ENCODE measurements at places on chromosomes 6 and 20.

GRCh38 chr6:151627689-151628444, 134.1 kb downstream of the CCDC170 start:
- no peak for DNase-seq

GRCh38 chr6:17842014-17842776, 135.5 kb upstream of the NUP153 start:
- DNase-seq: no peak

DNA sequence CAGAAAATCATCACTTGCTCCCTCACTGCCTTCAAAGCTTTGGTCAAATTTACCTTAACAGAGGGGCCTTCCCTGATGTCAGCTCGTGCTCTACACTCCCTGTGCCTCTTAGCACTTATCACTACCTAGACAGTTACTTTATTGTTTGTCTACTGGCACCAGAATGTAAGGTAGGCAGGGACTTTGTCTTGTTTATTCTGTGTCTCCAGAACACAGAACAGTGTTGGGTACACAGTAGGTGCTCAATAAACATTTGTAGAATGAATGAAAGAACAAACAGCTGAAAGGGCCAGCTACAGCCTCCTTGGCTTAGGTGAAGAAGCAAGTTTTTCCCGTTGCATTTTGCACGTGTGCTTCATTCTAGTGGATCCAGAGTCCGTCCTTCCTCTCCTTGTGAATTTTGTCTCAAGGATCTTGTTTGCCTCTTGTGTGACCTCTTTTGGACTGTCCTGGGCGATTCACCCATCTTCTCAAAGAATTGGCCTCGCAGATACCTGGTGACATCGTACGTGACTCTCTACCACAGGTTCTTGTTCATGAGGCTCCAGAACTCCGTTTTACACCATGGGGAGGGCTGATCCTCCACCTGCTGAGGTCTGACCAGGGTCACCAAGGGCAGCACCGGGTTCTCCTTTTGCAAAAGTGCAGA, 84.2 kb upstream of the ARMC2 start:
- no peak for DNase-seq

DNA sequence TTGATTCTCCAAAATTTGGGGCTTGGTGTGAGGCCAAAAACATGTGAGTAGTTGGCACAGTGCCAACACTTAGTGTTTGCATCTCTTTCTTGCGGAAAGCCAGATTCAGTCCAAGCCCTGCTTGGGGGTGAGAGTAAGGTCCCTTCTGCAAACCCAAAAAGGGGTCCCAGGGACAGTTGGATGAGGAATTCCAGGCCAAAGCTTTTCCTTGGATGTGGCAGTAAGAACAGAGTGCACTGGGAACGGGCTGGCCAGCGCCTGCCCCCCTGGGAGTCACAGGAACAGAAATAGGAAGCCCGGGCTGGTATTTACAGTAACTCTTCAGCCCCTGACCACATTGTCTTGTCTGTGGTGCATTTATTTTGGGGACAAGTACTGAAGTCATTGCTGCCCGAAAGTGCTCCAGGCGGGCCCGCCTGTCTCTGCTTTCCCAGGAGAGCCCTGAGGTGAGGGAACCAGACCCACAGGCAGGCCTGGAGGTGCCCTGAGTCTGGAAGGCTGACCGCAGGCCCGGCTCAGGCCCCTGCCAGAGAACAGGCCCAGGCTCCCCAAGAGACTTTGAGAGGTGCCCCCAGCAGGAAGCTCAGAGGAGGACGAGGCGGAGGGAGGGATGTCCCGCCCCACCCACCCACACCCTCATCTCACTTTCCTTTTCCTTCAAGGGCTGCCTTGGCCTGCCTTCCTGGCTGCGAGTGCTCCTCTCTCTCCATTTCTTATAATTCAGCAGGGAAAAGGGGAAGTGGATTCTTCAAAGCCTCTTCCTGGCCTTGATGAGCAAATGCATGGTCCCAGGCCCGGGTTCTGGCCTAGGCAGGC, 218.4 kb downstream of the MAFB start:
- no peak for DNase-seq

DNA sequence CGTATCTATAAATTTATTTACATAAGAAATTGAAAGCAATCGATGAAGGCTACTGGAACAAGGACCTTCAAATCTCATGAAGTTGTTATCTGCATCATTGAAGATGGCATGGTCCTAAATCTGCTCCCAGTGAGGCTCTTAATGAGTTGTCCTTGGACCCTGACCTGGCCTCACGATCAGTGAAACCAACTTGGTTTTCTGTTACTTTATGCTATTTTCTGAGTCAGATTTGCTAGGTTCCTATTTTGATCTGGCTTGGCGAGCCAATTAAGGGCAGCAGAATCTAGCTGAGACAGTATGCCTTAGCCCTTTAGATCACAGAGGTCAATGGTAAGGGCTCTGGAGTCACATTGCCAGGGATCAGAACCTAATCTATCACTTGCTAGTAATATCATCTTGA, 30.1 kb upstream of the NOX3 start:
- no peak for DNase-seq

DNA sequence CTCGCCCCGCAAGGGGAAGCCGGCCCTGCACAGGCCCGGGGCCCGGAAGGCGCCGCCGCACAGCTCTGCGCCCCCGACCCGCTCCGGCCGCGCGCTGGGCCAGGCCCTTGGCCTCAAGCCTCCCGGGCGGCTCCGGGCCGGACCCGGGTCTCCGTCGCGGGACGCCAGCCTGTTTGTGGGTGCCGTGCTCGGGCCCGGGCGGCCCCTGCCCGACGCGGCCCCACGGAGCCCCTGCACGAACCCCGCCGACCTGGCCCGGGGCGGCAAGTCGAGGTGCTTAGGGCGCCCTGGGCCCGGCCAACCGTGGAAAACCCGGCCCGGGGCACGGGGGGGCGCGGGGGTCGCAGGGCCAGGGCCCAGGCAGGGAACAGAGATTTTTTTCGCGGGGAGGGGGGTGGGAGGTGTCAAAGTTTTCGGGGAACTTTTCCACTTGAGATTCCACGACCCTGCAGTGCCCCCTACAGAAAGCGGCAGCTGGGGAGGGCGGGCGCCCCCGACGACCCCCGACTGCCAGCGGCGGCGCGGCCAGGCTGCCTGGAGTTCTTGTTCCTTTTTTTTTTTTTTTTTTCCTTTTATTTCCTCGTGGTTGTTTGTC, 805 bp upstream of the STX16 start:
- DNase-seq: no peak

- no peak for DNase-seq
Observed at GRCh38 chr6:107805504-107805903, 18.6 kb downstream of the SCML4 start.

- no peak for DNase-seq
Observed at GRCh38 chr6:130019326-130020072, 1.1 kb downstream of the L3MBTL3 start.

GRCh38 chr6:119347466-119348095, 2.0 kb downstream of the MAN1A1 start:
- DNase-seq: no peak

DNA sequence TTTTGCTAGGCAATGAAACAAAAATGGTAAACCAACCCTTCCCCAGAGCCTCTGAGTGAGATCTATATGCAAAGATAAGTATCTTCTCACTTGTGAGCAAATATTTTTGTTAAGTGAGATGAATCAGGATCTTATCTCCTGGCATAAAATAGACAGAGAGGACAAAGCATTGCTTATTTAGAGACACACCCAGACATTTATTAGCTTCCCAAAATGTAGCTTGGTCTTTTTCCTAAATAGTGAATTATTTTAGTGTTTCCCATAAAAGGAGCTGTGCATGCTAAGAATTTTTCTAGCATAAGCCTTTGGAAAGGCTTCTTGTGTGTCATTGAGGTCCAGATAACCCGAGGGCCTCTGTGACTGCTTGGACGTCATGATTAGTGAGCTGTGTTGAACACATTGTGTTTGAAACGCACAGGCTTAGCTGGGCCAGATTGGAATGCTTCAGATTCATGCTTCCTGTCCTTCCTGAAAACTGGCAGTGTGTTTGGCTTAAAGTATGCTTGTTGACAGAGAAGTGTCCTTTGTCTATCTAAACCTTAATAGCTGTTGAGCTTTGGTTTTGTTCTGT, 16.5 kb downstream of the MTHFD1L start:
- DNase-seq: peak; percentile 99

GRCh38 chr6:39617026-39617425, 108.2 kb downstream of the KIF6 start:
- DNase-seq: no peak

DNA sequence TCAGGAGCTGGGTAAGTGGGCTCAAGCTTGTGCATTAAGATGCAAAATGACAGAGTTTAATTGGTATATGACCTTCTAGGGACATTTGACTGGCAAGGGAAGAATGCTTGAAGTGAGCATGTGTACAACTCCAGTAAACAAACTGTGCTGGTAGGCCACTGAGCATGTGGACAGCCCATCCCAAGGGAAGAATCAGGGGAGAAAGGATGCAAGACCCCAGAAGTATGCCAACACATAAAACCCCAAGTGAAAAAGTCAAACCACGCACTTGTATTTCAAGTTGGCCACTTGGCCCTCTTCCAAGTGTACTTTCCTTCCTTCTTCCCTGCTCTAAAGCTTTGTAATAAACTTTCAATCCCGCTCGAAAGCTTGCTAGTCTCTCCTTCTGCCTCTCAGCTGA, 10.4 kb upstream of the THBD start:
- DNase-seq: no peak
